Activated CD4-positive, alpha-beta T cell treated with anti-CD3 and anti-CD28 coated beads, Interleukin-2, amount 50 U/mL, for 16 hours (primary cell): ENCODE measurements at places on chromosomes 7 and 10.

DNA sequence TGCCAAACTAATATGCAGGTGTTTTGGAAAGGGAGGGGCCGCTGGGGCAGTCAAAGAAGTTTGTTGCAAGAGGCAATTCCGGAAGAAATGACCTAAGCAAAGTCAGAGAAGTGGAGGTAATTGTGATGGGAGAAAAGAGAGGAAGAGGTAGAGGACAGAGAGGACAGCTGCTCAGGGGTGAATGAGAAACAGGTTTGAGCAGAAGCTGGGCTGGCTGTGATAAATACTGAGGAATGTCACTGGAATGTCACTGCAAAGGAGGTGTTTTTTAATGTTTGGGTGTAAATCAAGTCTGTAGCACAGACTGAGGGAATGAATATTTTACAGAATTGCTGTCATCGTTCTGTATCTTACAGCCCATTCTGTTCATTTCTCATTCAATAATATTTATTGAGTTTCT is 207.2 kb downstream of the DPP6 start:
- no peak for DNase-seq

DNA sequence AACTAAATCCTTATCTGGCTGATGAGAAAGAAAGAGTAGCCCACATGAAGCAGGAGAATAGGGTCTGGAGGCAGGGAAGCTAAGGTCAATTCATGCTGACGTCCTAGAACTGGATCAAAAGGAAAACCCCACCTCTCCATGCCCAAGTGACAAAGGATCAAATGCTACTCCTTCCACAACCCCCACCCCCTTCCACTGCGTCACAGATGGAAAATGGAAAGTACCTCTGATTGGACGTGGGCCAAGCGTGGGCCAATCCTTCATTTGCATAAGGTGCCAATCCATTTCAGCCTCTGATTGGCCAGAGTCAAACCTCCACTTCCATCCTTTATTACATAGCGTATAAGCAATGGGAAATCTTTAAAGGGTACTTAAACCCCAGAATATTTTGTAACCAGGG is 431.3 kb upstream of the ETV1 start:
- DNase-seq = no peak

- DNase-seq = no peak
Observed at GRCh38 chr10:87177-88080, 38.3 kb upstream of the TUBB8 start.

DNA sequence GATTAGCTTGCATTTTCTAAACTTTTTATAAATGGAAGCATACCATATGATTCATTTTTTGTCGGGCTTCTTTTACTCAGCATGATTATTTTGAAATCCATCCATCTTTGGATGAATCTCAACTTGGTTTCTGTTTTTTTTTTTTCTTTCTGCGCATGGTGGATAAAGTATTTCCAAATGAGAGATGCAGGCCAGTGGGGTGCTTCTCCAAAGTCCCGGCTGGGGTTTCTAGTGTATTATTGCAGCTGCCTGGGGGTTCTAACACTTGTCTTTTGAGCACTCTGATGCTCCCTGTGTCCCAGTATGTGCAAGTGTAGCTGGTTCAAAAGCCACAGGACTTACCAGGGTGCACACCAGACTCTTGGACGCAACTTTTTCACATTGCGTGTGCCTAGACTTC is 70.9 kb upstream of the LOXL4 start:
- DNase-seq = no peak

- peak; percentile 75 for DNase-seq
Observed at GRCh38 chr7:114931656-114932011, 9.7 kb downstream of the MDFIC start.
